ENCODE measurements at places on chromosomes 5 and 9.

- no peak for DNase-seq
Observed at GRCh38 chr5:45110399-45110798, 301.7 kb downstream of the MRPS30 start.

GRCh38 chr9:130768265-130768664 lies 66.8 kb upstream of the ABL1 start:
- peak; percentile 77 for DNase-seq

GRCh38 chr5:143216211-143216610 lies 187.3 kb downstream of the NR3C1 start:
- DNase-seq = no peak

- DNase-seq = no peak
Observed at GRCh38 chr5:52682492-52682891, 105.2 kb upstream of the ITGA1 start.

GRCh38 chr5:156427315-156427714 lies 100.4 kb downstream of the SGCD start:
- no peak for DNase-seq

- peak; percentile 92 for DNase-seq
Observed at GRCh38 chr9:91131433-91131839, 230.3 kb downstream of the AUH start.

DNA sequence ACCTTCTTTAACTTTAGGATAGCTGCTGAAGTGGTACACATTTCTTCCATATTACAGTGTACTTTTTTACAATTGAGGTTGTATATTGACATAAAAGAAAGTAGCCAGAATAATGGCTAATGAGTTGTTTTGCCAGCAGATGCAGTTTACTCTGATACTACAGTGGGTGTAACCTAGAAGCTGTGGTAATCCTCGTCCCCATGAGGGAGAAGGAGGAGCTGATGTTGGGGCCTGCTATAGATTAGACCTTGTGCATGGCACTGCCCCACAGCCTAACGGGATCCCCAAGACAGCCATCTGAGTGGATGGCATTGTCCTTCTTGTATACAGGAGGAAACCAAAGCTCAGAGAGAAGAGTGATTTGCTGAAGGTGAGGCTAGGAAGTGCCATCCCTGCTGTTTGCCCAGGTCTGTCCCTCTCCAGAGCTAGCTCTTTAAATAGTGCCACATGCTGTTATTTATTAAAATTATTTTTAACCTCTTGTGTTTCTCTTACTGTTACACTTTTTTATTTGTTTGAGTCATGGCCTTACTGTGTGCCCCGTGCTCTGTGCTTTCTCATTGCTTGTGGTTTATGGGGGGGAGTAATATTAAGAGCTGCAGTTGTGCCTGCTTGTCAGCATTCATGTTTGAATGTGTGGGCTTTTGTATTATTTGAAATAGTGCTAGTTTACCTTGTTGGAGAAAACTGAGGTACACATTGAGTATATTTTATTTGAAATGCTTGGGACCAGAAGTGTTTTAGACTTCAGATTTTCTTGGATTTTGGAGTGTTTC lies 65.3 kb downstream of the ICE1 start:
- DNase-seq = no peak

DNA sequence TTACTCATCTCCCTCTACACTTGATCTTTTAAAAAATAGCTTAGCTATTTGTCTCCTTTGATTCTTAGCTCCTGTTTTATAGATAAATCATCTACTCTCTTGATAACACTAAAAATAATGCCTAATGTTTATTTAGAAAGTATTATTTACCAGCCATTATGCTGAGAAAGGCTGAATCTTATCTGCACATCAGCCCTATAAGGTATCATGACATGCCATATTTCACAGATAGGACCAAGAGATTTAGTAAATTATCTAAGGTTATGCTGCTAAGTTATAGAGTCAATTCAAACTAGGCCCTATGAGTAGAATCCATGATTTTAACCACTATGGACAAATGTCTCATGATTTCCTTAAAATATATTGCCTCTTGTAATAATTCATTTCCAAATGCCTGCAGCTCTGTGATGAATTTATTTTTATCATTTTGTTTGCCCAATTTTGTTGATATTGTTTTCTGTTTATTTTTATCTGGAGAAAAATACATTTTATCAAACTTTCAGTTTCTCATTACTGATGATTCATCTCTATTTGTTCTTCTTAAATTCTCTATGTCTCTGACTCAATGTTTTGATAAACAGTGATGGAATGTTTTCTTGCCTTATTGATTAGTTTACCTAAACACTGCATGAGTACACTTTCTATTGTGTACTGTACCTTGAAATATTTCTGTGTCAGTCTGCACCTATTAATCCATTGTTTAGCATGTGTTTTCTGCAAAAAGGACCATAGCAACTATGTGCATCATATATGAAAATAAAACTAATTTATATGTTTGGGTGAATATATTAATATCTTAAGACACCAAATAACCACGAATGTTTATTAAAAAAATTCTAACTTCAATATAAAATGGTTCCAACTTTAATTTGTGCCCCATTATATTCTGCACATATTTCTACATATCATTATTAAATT lies 300.8 kb downstream of the CDH9 start:
- DNase-seq = no peak

DNA sequence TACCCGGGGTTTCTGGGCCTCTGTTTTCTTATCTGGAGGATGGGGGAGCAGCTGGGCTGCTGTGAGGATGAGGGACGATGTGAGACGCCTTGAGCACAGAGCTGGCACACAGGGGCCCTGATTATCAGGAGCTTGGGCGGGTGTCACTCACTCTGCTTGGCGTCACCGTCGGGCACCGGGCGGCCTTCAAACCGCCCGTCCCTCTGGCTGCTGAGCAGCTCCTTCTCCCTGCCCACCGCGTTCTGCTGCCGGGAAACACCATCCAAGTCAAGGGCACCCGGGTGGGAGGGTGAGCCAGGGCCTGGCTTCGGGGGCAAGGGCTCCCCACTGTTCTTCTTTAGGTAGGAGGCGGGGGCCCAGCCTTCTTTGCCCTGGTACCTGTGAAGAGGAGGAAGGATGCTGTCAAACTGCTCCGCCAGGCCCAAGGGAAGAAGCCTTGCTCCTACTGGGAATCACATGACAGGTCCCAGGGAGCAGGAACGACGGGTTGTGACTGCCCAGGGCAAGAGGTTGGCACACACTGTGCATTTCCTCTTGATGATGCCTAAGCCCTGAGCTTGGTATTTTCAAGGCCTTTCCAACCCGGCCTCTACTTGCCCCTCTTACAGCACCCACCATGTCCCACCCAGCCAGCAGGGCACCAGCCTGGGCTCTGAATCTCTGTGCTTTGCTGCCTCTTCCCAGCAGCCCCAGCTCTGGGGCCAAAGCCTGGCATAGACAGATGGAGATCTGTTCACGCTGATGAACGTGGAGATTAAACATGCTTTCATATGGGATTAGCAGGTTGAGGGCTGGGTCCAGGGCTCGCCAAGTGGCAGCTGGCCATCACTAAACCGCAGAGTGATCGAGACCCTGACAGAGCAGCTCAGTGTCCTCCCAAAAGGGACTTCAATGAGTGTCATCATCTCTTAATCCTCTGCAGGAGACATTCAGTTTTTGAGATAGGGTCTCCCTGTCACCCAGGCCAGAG lies 66.9 kb upstream of the UBTD2 start:
- no peak for DNase-seq

DNA sequence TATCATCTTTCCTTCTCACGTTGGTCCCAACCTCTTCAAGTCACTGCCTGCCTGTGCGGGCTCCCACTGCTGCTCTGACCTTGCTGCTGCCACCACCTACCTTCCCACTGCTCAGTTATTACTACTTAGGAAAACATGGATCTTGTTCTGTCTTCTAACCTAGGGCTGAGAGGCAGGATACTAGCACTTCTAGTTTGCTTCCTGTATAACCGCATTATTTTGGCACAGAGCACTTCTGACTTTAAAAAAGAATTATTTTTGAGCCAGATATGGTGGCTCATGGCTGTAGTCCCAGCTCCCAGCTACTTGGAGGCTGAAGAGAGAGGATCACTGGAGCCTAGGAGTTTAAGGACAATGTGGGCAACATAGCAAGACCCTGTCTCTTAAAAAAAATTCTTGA lies 135.4 kb upstream of the GNA14 start:
- DNase-seq = no peak

DNA sequence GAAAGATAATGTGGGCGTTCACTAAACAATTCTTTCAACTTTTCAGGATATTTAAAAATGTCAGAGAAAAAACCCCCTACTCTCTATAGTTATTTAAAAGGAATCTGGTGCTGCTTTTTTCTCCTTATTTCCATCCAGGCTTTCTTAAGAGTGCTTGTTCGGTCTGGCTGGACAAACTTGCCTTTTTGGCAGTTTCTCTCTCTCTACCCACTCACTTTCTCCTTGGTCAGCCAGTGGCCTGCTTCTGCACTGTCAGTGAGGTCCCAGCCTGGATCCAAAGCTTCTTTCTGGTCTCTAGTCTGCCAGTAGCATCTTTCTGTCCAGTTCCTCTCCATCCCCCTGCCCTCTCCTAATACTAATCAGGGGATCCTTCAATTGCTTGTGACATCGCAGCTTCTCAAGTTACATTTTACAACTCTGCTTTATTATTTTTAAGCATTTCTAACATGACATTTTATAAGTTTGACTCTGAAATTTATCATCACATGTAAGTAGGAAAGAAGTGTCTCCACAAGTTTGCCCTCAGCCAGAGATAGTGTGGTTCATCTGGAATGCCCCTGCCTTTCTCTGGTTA lies 50.4 kb downstream of the PIK3R1 start:
- DNase-seq = no peak

DNA sequence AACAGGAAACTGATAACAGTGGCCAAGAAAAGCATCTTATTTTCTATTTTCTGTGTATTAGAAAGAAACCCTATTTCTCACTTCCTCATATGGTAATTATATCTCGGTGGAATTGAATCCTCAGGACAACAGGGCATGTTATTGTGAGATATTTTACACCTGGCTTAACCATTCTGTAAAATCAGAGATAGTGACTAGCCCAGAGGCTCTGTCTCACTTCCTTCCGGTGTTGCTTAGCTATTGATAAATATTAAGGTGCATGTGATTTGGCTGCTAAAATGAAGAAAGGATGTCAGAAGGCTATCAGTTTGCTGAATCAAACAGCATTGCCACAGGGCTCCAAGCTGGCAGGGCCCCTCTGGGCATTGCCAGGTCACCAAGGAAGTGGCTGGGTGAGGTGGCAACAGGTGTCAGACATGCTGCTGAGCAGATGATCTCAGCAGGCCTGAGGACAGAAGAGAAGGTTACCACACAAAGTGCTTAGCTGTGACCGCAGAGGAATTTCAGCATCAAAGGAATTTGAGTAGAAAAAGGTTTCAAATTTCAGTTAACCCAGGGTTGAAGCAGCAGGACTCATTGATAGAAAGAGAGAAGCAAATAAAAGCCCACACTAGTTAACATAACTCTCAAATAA lies 330.7 kb downstream of the PDE4D start:
- peak; percentile 70 for DNase-seq

GRCh38 chr9:78013934-78014333 lies 17.7 kb downstream of the GNAQ start:
- DNase-seq = no peak

DNA sequence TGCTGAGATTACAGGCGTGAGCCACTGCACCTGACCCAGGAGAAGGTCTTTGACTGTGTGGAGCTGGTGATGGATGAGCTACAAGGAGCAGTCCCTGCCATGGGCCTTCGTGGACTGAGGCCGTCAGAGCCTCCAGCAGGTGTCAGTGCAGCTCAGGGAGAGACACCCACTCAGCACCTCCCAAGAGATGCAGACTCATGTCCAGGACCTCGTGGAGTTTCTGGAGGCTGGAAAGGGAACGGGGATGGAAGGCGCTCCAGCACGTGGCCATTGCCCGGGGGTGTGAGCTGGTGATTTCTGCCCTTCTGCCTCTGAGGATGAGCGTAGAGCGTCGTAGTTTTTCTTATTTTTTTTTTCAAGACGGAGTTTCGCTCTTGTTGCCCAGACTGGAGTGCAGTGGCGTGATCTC lies 9.5 kb downstream of the TOR4A start:
- peak; percentile 89 for DNase-seq

- DNase-seq = peak; percentile 54
Observed at GRCh38 chr9:114611516-114612271, 603 bp downstream of the TMEM268 start.

DNA sequence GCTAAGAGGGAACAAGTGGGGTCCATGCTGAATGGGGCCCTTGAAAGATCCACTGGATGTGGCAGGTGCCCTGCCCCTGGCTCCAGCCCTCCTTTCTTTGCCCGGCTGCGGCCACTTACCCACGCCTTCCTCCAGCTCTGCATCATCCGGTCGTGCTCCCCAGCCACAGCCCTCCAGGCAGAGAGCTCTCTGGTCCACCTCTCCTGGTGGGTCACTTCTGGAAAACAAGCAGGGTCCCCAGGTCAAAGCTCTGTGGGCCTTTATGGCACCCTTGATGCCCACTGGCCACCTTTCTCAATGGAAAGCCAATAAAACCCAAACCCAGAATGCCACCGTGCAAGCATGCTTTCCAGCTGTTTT lies 45.0 kb downstream of the SECISBP2 start:
- no peak for DNase-seq

GRCh38 chr5:124741711-124742496 lies 4.5 kb downstream of the ZNF608 start:
- DNase-seq = peak; percentile 93

DNA sequence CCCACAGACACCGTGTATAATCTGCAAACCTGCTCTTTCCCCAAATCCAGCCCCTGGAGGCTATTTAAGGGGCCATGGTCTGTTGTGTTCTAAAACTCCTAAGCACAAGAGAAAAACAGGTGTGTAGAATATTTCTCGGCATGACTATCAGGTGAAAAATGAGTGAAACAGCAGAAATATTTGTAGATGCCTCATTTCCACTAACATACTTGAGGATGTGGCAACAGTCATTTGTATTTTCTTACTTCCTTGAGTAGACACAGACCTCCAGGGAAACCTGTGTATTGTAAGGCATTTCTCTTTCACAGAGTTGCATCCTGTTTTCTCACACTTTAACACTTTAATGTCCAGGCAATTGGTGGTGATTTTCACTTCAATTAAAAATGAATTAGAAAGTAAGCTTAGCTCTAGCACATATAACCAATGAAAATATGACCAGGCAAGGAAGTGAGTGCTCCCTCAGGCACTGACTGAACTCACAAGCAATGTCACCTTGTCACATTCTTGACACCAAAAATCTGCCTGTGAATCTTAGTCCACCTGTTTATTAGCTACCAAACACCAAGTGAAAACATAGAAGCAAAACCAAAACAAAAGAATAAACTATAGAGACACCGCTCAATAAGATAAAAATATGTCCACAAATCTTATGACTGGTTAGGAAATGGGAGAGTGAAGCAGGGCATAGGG lies 64.4 kb downstream of the DIRAS2 start:
- DNase-seq = no peak

DNA sequence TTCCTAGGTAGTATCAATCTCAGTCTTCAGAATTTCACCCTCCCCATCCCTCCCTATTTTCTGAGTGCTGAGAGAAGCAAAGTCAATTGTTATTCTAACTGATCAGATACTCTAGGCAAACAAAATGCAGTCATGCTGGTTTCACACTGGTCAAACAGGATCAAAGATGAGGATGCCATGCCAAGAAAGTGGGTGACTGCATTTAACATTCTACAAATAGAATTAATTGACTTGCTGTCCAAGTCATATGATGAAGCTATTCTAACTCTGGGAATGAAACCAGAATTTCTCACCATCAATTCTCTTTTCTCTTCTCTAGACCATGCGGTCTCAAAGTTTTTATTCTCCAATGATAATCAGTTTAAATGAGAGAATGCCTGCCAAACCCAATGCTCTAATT lies 112.5 kb downstream of the CTNND2 start:
- no peak for DNase-seq

Measured in small intestine (tissue), 16 donors.